Stimulated activated CD8-positive, alpha-beta memory T cell treated with anti-CD3 and anti-CD28 coated beads, Interleukin-2, amount 100 ng/mL, for 48 hours (primary cell): ENCODE measurements at places on chromosomes 16 and 17.

- DNase-seq: no peak
These were observed 45.5 kb downstream of the CYTH1 start for GRCh38 chr17:78736526-78737079.

- DNase-seq: peak; percentile 1
These were observed 146.6 kb downstream of the USP22 start for GRCh38 chr17:20896153-20896649.

DNA sequence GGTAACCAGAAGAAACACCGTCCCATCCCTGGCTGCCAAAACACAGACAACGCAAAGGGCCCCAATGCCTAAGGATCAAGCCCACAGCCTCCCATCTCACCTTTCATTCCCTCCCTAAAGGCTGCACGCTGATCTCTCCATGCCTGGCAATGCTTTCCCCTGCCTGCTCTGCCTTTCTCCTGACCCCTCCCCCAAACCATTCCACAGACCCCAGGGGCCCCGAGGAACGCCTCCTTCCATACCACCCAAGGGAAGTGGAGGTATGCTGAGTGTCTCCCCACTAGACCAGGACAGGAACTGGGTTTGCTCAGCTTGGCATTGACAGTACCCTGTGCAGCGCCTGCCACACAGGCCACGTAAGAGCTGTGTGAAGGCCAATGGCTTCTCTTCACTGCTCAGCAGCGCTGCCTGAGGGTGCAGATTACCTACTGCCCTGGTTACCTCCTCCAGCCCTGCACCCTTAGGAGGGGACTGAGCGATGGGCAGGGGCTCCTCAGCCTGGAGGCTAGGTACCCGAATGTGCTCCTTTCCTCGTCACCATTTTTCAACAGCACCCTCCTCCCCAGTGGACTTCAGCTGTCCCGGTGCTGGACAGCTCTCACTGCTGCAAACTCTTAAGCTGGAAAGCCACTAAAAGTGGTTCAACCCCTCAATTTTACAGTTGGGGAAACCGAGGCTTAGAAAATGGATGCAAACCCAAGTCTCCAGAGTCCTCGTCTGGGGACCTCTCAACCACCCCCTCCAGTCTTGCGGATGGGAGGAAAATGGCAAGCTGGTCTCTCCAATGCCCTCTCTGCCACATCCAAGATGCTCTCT, 45.0 kb downstream of the SRCIN1 start:
- no peak for DNase-seq

- DNase-seq: no peak
These were observed 6.8 kb upstream of the FLYWCH1 start for GRCh38 chr16:2904922-2905240.

- no peak for DNase-seq
These were observed 154.0 kb downstream of the ZNF423 start for GRCh38 chr16:49701789-49702494.

DNA sequence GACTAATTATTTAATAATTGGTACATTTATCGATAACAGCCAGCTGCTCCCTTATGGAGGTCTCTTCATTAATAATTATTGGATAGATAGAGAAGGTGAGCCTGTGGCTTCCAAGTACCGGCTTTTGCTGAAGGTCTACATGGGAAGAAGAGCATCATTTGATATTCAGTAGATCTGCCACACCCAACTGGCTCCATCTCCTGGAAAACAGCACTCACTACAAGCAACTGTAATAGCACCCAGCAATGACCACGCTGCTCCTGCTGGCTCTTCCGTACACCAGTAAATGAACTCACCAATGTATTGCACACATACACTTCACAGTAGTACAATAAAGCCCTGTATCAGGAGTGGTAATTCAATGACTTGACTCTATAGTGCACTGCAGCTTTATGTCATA, 19.5 kb downstream of the MARVELD3 start:
- DNase-seq: no peak

DNA sequence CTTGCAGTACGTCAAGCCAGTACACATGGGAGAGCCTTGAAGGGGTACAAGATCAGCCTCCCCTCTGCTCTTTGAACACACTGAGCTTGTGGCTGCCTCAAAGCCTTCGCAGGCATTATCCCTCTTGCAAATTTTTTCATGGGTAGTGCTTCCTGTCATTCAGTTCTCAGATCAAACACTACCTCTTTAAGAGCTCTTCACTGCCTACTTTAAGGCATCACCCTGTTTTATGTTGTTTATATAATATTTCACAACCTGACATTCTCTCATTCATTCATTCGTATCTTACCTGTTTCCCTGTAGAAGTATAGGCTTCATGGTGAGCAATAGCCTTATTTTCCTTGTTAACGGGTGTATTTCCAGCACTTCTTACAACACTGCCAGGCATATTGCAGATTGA, 269.1 kb downstream of the CDH13 start:
- DNase-seq: no peak

DNA sequence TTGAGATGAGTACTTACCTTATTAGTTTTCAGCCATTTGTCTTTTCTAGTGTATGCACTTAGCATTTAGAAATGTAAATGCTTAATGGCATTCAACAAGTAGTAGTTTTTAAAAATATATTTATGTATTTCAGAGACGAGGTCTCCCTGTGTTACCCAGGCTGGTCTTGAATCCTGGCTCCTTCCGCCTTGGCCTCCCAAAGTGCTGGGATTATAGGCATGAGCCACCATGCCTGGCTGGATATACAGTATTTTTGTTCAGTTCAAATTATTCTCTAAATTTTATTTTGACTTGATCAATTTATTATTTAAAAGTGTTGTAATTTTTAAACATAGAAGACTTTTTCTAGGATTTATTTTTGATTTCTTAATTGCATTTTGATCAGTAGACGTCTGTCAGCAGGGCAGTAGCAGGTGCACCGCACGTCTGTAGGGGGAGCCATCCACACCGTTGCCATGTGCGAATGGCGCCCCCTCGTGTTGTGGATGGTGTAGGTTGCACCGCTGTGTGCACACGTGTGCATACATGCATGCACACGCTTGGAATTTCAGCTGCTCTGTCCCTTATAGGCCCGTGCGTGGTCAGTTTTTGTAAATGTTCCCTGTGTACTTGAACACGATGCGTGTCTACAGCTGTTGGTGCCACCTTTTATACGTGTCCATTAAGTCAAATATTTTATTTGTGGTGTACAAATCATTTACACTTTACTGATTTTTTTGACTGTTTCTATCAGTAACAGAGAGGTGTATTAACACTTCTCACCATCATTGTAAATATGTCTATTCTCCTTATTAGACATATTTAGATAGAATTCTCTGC, 30.6 kb downstream of the RPTOR start:
- DNase-seq: peak; percentile 89

DNA sequence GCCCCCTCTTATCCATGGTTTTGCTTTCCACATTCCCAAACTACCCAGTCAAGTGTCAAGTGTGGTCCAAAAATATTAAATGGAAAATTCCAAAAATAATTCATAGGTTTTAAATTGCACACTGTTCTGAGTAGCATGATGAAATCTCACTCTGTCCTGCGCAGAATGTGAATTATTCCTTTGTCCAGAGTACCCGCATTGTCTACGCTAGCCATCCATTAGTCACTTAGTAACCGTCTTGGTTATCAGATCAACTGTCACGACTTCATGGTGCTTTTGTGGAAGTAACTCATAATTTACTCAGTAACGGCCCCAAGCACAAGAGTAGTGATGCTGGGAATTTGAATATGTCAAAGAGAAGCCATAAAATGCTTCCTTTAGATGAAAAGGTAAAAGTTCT, 94.9 kb downstream of the SLC39A11 start:
- no peak for DNase-seq

GRCh38 chr17:8401107-8401506, 3.5 kb upstream of the RNF222 start:
- no peak for DNase-seq

DNA sequence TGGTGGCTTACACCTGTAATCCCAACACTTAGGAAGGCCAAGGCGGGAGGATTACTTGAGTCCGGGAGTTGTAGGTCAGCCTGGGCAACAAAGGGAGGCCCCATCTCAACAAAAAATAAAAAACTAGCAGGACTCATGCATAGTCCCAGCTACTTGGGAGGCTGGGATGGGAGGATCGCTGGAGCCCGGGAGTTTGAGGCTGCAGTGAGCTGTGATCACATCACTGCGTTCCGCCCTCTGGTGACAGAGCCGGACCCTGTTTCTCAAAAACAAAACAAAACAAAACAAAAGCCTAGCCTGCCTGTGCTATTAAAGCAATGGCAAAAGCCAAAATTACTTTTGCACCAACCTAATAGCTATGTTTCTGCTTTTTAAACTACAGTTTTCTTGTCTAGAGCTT, 1.5 kb downstream of the FCSK start:
- DNase-seq: no peak

DNA sequence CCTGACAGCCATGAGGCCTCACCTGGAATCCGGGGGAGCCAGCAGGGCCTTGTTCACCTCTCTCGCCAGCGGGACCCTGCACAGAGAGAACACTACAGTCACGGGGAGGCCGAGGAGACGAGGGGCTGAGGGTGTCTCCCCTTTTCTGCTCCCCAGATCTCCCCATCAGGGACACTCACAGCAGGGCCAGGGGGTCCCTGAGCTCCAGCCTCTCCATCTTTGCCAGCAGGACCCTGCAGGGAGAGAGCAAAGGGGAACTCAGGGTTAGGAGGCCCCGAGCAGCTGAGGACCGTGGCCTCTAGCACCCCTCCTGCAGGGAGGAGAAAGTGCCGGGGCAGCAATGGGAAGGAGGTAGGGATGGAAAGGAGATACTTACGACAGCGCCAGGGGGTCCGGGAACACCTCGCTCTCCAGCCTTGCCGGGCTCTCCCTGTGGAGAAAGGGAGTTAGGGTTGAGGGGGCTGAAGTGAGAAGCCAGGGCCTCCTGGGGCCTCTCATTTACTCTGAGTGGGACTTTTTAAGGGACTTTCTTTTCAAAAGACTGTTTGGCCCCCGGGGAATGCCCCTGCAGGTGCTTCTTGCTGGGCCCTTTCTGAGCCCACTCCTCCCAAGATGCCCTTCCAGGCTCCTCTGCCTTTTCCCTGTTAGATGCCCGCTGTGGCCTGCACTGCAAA, 8.7 kb downstream of the COL1A1 start:
- no peak for DNase-seq

- DNase-seq: no peak
These were observed 55.0 kb upstream of the RPL38 start for GRCh38 chr17:74148446-74148845.

DNA sequence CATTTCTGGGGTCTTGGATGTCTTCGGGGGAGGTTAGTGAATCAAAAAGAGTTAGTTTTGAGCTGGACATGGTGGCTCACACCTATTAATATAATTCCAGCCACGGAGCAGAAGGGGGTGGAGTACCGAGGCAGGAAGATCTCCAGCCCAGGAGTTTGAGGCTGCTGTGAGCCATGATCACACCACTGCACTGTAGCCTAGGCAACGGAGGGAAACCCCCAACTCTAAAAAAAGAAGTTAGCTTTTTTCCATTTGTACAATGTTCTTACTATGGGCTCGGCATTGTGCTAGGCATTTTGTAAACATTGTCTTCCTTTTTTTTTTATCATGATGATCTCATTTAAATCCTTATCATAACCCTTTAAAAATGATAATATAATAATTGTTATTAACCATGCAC, 8.3 kb upstream of the SNF8 start:
- no peak for DNase-seq

GRCh38 chr17:36791150-36791941, 145.9 kb upstream of the LHX1 start:
- DNase-seq: no peak

GRCh38 chr16:80459331-80459777, 81.4 kb upstream of the DYNLRB2 start:
- DNase-seq: no peak

DNA sequence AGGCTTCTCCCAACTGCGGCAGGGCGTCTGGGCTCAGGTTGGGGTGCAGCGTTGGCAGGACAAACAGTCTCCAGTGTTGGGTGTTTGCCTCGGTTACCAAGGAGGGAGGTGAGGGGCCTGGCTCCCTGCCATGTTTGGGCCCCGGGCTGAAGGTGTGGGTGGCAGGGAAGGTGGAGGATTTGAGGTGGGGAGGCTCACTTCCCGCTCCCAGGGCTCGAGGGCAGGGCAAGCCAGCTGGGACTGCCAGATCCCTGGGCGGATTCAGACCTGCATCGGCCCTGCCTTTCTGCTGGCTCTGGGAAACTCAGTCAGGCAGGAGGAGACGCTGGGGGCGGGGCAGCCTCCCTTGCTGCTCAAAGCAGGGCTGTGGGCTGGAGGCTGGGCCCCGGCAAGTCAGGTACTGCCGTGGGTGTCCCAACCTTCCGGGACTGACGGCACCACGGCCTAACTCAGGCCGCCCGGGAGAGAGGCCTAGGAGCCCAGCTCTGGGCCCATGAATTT, 31.3 kb upstream of the KRT17 start:
- DNase-seq: no peak

GRCh38 chr17:10757067-10757466, 27.2 kb upstream of the TMEM220 start:
- no peak for DNase-seq

- DNase-seq: no peak
These were observed 217.6 kb upstream of the CPHXL start for GRCh38 chr16:75943705-75944514.

DNA sequence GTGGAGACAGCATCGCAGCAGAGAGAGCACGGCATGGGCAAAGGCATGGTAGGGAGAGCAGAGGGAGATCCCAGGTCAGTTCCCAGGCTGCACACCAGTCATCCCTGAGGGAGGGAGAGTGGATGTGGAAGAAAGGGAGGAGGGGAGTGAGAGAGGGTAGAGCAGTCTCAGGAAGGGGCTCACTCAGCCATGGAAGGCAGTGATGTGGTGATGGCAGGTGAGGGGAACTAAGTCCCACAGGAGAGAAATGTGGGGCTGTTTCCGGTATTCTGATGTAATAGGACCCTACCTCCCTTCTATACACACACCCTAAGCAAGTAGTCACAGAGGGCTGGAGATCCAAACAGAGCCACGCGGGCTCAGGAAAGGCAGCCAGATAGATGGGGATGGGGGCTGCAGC, 500.3 kb upstream of the CDH11 start:
- no peak for DNase-seq

- DNase-seq: no peak
These were observed 37.0 kb downstream of the NDEL1 start for GRCh38 chr17:8472663-8473062.

GRCh38 chr16:66605979-66606751, 1.7 kb downstream of the CMTM3 start:
- DNase-seq: no peak

DNA sequence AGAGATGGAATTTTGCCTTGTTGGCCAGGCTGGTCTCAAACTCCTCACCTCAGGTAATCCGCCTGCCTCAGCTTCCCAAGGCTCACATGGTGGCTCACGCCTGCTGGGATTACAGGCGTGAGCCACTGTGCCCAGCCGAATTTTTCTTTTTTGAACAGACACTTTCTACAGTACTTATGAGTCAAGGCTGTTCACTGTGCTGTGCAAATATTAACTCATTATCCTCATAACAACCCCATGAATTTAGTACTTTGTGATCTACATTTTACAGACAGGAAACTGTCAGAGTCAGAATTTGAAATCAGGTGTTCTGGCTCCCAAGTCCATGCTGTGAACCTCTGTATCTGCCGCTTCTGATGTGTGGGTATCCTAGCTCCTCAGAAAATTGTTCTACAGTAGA, 25.7 kb upstream of the RASL10B start:
- no peak for DNase-seq

- no peak for DNase-seq
These were observed 146.7 kb upstream of the SHISA6 start for GRCh38 chr17:11094331-11094730.

GRCh38 chr17:61362396-61362795, 37.2 kb upstream of the TBX2 start:
- no peak for DNase-seq
